ENCODE measurements at places on chromosomes 6 and 20.

GRCh38 chr20:10453241-10453640 is 18.1 kb downstream of the SLX4IP start:
- no peak for DNase-seq

DNA sequence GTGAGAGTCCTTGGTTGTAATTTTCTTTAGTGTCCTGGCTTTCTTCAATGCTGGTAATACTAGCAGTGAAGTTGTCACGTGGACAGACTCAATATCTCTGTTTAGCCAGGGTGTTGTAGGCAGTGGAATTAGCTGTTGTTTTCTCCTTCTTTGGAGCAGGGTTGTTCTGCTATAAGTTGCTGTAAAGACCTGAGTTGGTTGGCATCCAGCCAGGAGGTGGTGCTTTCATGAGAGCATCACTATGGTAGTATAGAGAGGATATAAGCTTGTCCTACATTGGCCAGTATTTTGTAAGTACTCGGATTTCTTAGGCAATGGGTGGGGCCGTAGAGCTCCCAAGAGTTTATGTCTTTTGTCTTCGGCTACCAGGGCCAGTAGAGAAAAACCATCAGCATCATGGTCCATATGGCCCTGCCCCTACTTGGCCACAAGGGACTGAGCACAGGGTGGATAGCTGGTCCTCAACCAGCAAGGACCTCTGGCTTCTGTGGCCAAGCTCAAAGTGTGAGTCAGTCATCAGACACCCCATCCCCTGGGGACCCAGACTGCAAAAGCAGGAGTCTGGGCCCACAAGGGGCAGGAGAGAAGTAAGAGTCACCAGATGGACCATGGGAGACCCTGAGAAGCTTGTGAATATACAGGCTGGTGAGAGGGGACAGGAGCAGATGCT is 127.9 kb upstream of the NXT1 start:
- DNase-seq = no peak

- no peak for DNase-seq
Measured at GRCh38 chr6:15862810-15863209, 200.0 kb upstream of the DTNBP1 start.

GRCh38 chr6:56840467-56841380 is 114.2 kb upstream of the BEND6 start:
- DNase-seq = no peak

- no peak for DNase-seq
Measured at GRCh38 chr6:85670573-85670972, 27.9 kb upstream of the SYNCRIP start.

GRCh38 chr20:33401184-33401920 is at the start of gene CDK5RAP1:
CDK5RAP1 (minus strand) TSS chr20:33401519; CDS start chr20:33397064, 4,455 bp downstream.
- DNase-seq = peak; percentile 73

- DNase-seq = no peak
Measured at GRCh38 chr6:115838763-115839401, 221.8 kb downstream of the FRK start.

GRCh38 chr6:14092316-14092715 is 25.3 kb upstream of the CD83 start:
- DNase-seq = no peak

DNA sequence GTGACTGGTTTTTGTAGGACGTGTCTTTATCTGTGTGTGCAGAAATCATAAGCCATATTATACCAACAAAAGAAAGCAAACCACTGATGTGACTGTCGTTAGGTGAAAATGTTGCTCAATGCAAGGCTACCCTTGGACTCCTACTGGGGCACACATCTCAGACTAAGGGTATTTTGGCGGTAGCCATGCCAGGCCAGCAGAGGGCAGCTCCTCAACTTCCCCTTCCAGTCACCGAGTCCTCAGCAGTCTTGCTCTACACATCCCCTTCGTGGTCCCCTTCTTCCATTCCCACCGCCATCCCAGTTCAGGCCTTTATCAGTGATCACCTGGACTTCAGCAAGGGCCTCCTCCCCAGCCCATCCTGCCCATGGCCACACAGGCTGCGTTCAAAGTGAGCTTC is 113.7 kb upstream of the GGTLC1 start:
- no peak for DNase-seq

GRCh38 chr20:52056203-52057062 is 135.1 kb downstream of the ZFP64 start:
- DNase-seq = no peak

DNA sequence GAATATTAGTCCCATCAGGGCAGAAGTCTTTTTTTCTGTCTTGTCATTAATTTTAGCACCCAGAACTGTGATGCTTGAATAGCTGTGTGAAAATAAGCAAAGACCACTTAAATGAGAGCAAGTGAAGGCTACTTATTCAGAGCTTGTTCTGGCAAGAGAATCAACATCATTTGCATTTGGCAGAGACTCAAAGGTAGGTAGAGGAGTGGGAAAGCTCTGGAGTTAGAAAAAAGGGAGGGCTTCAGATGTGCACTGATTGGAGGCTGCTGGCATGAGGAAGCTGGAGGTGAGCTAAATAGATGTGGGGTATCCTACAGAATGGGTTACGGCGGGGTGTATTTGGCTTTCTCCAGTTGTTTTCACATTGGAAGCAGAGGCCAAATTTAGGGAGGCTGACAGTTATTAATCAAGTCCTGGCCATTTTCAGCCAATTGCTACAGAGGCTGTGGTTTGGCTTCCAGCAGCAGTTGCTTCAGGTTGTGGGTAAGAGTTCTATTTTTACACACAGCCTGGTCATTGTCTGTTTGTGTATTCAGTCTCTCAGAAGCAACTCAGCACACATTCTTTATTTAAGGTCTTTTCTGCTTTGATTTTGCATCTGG is 254.3 kb downstream of the BTBD3 start:
- no peak for DNase-seq

DNA sequence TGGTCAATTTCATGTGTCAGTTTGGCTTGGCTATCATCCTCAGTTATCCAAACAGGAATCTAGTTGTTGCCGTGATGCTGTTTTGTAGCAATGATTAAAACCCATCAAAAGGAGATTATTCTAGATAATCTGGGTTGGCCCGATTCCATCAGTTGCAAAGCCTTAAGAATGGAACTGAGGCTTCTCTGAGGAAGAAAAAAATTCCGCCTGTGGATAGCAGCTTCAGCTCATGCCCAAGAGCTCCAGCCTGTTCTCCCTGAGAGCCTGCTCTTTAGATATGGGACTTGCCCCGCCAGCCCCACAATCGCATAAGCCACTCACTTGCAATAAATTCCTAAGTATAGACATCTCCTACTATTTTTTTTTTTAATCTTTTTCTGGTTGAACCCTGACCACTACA is 61.5 kb downstream of the SEL1L2 start:
- DNase-seq = no peak

GRCh38 chr6:157811476-157812173 is 11.4 kb upstream of the SNX9 start:
- no peak for DNase-seq

DNA sequence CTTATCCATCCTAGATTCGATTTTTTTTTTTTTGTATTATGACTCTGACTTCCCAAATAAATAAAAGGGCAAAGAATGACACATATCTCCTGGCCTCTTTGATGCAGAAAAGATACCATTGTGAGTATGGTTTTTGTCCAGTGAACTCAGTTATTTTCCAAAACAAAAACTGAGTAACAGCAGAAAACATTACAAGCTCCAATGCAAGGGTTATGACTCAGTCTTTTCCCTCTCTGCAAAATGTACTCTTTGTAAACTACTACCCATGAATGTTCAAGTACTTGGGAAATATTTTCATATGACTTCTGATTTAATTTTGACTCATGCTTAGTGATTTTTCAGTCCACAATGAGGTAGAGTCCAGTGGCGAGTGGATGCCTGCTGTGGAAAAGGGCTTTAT is 355.3 kb downstream of the RNF144B start:
- DNase-seq = no peak

- DNase-seq = no peak
Measured at GRCh38 chr6:143426026-143426425, 24.5 kb downstream of the ADAT2 start.

- no peak for DNase-seq
Measured at GRCh38 chr20:34715384-34715783, 11.2 kb downstream of the TP53INP2 start.

DNA sequence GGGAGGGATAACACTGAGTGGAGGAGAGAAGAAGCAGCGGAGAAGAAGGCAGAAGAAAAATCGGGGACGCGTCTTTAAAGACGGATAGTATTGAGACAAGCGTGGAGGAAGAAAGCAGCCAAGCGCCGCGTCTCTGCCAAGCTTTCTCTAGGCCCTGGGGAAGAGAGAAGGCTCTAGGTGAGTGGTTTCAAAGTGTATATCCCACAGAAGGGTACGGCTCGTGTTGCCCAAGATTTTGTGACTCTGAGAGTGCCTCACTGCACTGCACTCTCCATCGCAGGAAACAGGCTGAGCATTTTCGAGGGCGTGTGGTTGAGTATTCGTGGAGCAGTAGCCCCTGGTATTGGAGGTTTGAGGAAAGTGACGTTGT is 185.4 kb downstream of the TRIM27 start:
- DNase-seq = no peak

DNA sequence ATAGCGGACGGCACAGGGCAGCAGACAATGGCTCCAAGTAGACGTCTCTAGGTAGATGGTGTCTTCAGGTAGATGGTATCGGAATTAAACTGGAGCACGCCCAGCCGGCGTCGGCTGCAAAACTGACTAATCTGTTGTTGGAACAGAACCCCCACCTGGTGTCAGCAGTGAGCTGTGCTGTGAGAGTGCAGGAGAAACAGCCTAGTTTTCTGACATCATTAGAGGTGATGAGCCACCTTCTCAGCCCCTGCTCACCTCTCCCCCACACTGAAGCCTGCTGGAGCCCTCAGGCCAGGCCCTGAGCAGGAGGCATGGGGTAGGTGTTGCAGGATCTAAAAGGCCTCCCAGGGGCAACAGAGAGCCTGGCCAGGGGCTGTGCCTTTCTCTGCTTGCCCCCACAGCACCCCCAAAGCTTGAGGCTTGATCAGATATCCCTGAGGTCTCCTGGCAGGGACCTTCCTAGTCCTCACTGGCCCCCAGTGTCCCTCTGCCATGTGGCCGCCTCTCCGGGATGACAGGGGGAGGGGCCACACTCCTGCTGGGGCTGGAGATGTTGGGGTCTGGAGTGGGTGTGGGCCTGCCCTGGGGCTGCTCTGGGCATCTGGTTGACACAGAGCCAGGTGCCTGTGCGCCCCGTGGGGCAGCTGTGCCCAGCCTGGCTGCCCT is 6.9 kb upstream of the HELZ2 start:
- peak; percentile 61 for DNase-seq

- DNase-seq = no peak
Measured at GRCh38 chr6:66675906-66676305, 968.9 kb upstream of the EYS start.

- DNase-seq = no peak
Measured at GRCh38 chr6:116881236-116881635, 4.2 kb downstream of the RFX6 start.

- DNase-seq = no peak
Measured at GRCh38 chr6:119346936-119347335, 2.6 kb downstream of the MAN1A1 start.

DNA sequence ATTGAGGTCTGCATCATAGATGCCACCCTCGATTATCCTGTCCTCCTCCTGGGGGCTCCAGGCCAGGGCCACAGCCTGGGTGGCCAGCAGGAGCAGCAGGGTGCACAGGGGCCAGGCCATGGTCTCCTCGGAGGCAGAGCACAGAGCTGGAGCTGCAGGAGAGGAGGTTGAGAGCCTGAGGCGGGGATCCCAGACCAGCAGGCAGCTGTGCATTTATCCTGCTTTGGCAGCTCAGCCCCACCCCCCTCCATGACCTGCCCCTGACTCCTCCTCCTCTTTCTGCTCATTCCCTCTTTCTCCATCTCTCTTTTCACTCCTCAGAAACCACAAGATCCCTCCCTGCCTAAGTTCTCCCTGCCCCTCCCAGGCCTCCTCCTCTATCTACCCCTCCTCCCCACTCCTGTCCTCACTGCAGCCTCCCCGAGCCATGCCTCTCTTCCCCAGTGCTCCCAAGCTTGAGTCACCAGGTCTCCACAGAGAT is at the start of gene CST2:
Gene CST2, minus strand, starts transcription at position 189 of the 481 bp plus-strand sequence. Its CDS starts 69 bp downstream, at position 120.
- no peak for DNase-seq

DNA sequence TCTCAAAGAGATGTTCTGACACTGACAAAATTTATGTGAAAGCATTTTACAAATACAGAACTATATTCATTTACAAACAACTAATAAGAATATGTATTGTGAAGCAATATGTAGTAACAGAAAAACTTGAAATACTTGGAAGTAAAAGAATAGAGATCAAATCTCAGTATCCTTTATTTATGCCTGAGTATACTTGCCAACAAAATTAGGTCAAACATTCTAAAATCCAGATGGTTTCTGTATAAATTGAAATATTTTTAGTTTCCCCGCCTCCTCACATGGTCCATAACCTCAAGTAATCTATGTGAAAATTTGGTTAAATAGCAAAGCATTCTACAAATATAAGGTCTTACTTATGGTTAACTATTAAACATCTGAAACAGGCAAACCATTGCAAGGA is 545.4 kb downstream of the EYS start:
- no peak for DNase-seq

DNA sequence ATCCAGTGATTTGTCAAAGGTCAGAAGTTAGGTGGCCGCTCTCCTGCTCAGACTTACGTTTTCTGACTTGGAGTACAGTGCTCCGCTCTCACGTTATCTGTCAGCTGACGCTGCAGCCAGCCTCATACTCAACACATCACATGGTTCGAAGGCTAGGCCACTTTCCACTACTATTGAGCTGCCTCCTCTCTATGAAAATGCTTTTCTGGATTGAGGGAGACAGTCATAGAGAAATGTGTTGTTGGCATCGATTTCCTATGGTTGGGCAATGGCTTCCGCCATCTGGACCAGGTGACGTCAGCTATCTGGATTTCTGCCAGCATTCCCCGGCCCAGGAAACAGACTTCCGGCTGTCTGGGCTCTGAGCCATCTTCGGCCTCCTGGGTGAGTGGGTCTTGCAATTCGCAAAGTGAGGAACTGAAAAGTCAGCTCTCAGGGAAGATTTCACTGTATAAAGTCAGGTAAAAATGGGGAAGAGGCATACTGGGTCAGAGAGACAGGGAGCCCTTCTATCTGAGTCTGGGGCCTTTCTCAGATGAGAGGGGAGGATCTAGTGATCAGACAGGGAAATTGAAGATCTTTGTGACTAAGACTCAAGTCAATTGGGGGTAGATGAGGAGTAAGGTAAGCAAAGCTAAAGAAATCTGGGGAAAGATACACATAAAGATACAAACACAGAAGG is 37.5 kb upstream of the IER3 start:
- DNase-seq = peak; percentile 8

DNA sequence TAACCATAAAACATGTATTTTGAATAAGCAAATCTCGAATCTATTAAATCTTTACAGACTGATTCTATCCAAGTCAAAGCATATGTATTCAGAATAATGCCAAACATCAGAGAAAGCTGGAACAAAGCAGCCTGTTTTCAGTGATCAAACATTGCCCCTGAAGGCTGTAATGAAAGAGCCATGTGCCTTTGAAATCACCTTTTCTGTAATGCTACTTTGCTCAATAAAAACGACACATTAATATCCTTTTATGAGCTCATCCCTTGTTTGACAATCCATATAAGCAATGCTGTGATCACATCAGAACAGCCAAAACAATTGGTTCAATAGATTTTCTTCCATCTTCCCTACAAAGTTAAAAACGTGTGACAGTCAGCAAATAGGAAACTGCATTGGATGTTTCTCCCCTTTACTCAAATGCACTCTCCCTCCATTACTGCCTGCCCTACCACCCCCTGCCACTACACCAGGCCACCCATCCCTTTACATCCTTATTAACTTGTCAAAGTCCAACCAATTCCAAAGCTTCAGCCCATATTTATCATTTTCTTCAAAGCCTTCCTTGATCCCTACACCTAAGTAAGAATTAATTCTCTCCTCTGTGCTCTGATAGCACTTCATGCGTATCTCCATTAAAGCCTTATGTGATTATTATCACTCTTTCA is 42.0 kb downstream of the THEMIS start:
- DNase-seq = no peak

- DNase-seq = no peak
Measured at GRCh38 chr6:149152521-149152920, 165.0 kb upstream of the TAB2 start.

- DNase-seq = no peak
Measured at GRCh38 chr6:4420160-4420865, 284.9 kb upstream of the ECI2 start.
